Hematopoietic multipotent progenitor cell (in vitro differentiated cells): ENCODE measurements at places on chromosomes 2 and 18. TPM values are rescaled to one million over a fixed set of nuclear protein-coding genes. Genes with fewer than 3 reads are reported as not detected.

DNA sequence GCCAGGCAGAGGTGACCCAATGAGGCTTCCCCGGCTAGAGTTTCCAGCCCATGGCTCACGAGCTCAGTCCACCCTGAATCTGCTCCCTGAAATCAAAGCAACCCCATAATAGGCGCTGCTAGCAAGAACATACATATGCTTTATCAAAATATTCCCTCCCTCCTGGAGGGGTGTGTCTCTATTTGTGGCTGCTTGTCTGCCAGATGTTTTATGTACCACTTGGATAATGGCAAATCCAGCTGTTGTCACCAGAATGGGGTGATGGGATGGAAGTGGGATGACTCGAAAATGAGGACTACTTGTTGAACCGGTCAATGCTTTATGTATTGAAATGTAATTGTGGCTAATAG lies 152.0 kb downstream of the GALNT14 start:
- DNase-seq = no peak

GRCh38 chr2:69309351-69310110 lies 77.5 kb downstream of the GFPT1 start:
- DNase-seq = no peak

- DNase-seq = no peak
Measured at GRCh38 chr2:102241616-102242305, 54.9 kb downstream of the IL1RL2 start.

The NBAS gene
- total RNA-seq = 56.3 TPM

The MOGAT1 gene
- total RNA-seq = not detected

- peak; percentile 45 for DNase-seq
Measured at GRCh38 chr2:205024822-205025518, 479.7 kb downstream of the PARD3B start.

DNA sequence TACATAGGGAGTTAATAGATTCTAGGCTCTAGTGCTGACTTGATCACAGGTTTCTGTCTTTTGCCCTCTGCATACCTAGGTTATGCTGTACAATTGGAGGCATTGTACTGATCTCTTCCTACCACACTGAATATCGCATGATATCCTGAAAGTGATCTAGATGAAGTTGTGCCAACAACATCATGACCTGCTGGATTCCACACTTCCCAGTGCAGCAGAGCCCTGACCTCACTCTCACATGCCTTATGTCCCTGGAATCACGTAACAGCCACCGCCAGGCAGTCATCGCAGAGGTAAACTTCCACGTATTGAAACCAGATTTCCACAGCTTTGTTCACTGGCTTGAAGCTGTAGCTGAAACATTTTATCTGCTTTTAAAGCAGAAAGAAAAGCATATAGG lies 214.0 kb downstream of the ANKRD30B start:
- DNase-seq = no peak

GRCh38 chr2:120503793-120504571 lies 158.0 kb downstream of the INHBB start:
- no peak for DNase-seq

- no peak for DNase-seq
Measured at GRCh38 chr2:134980639-134981038, 62.0 kb downstream of the CCNT2 start.

DNA sequence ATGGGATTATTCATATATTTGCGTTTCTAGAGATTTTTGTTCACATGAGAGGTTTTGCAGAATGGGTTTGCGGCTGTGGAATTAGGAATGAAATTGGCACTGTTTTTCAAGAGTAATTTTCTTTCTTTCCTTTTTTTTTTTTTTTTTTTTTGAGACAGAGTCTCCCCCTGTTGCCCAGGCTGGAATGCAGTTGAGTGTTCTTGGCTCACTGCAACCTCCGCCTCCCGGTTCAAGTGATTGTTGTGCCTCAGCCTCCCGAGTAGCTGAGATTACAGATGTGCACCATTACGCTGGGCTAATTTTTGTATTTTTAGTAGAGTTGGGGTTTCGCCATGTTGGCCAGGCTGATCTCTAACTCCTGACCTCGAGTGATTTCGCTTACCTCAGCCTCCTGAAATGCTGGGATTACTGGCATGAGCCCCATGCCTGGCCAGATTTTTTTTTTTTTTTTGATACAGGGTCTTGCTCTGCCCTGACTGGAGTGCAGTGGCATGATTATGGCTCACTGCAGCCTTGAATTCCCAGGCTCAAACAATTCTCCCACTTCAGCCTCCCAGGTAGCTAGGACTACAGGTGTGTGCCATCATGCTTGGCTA lies 65.3 kb downstream of the MIB1 start:
- DNase-seq = no peak

The NT5C1B gene
- total RNA-seq = not detected

DNA sequence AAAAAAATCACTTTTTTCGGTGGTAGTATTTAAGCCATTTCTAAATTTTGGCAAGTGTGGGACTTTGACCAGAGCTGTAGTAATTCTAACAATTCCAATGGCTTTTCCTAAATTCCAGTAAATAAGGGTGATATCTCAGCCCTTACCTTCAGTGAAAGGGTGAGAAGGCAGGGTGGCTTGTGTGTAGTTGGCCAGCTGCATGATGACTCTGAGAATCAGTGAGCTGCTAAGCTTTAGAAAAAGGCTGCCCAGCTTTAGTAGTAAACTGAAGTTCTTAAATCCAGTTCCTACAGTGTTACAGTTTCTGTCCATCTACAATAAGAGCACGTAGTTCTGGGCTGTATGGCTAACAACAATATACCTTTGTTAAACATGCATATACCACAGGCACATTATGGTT lies 42.0 kb downstream of the OXER1 start:
- no peak for DNase-seq

GRCh38 chr18:58416704-58417683 lies 211.9 kb downstream of the ALPK2 start:
- no peak for DNase-seq

The SPR gene
- 0.54 TPM for total RNA-seq

The GDF7 gene
- 2.2 TPM for total RNA-seq

- DNase-seq = no peak
Measured at GRCh38 chr2:197011801-197012641, 85.5 kb upstream of the PGAP1 start.

The SPC25 gene
- total RNA-seq = 0.27 TPM

GRCh38 chr2:147331790-147332419 lies 512.9 kb upstream of the ACVR2A start:
- peak; percentile 16 for DNase-seq

DNA sequence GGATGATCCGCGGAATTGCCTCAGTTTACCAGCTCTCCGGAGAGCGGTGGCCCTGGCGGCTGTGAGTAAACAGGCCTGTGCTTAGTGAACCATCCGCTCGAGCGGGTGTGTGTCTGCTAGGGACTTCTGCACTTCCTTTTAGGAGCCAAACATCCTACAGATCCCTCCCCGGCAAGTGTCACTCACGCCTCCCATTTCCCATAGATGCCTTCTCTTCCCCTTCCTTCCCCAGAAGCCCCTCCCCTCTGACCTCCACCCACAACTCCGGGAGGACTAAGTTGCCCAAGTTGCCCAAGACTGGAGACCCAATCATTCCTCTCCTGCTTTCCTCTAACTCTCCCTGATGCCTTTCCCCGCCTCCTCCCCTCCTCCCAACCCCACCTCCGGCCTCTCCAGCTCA lies 2.9 kb downstream of the C1QL2 start:
- no peak for DNase-seq

The ALKAL2 gene
- total RNA-seq = not detected

DNA sequence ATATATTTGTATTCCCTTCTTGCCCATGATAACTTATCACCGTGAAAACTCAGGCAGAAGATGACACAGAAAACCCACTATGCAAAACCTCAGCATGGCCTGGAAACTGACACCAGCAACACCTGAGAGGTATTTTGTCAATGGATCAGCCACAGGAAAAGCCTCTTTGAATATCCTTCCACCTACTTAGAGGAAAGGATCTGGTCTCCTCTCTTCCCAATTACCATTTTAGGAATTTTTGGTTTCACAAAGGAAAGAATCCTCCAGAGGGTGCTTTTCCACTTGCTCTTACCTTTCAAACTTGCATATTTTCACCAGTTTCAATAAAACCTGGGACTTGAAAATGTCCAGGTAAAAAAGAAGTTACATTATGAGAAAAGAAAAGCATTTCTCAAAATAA lies 20.0 kb upstream of the MEIS1 start:
- no peak for DNase-seq

DNA sequence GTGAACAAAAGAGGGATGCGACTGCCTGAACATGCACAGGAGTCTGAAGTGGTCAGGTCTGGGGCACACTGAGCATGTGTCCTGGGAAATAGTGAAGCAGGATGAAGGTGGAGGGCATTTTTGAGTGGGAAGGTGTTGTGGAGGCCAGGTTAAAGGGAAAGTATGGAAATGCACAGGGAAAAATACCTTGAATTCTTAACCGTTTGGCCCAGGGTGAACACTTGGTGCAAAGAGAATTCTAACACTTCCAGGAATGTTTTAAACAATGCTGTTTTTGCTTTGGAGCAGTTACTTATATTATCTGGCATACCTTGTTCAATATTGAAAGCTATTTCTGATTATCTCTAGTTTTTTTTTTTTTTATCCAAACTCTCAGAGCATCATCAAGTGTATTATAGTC lies 623.5 kb downstream of the DCC start:
- no peak for DNase-seq

DNA sequence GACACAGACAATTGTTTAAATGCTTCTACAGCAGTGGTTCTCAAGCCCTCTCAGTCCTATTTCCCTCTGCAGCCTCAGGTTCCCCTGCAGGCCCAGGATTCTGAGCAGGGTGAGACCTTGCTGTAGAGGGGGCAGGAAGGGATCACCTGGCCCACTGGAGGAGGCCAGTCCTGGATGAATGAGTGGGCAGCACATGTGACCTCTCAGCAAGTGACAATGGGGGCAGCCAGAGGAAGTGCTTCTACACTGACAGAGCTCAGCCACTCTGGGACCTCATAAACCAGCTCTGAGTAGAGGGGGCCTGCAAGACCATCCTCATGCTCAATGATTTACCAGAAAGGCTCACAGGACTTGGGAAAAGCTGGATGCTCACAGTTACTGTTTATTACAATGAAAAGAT lies 63.2 kb downstream of the ASB1 start:
- DNase-seq = no peak

- DNase-seq = no peak
Measured at GRCh38 chr2:54609241-54609640, 114.2 kb upstream of the EML6 start.

The GCG gene
- total RNA-seq = not detected

- DNase-seq = no peak
Measured at GRCh38 chr2:158664987-158665386, 130.1 kb upstream of the DAPL1 start.

- no peak for DNase-seq
Measured at GRCh38 chr2:174595116-174595809, 2.3 kb downstream of the WIPF1 start.

The KYNU gene
- total RNA-seq = 0.54 TPM

DNA sequence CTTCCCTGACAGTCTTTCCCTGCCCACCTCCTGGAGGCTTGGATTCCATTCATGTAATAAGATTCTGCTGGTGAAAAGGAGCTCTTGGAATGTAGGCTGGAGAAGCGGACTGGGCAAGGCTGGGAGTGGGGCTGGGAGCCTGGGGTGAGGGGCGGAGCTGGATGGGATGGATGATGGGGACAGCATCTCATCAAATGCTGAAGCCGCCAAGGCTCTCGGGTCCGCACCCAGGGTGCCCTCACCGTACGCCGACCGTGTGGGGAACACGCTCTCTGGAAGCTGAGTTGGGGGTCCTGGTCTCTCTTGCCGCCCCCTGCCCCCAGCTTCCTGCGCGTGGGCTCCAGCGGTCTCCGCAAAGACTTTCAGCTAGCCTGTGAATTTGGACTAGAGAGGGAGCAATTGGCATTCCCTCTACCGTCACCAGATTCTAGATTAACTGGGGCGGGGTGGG lies 9.1 kb downstream of the RAX start:
- DNase-seq = no peak

DNA sequence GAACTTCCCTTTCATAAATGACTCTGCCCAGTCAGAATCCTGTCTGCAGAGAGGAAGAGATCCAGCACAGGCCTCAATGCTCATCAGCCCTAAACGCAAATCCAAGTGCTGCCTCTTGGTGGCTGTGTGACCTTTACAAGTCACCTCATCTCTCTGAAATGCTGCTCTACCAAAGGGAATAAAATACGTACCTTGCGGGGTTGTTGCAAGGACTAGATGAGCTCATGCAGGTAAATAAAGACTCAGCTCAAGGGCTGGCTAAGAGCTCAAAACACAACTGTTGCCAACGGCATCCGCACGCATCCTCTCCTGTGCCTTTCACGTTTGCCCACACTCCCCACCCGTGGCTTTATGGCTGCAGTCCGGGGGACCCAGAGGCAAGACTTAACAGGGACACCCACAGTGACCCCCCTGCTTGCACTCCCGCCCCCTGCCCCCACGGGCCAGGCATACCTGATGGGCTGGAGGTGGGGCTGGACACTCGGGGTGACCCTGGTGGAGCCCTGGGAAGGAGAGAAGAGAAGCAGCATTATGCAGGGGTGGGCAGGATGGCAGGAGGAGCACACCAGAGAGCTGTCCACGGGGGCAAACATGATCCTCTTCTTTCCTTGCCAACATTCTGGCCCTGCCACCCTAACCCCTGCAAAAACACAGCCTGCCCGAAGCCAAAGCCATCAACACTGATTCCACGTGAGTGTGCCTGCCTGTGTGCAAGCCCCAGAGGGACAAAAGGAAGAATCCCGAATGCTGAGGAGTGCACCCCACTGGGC lies 102.6 kb downstream of the TNS1 start:
- no peak for DNase-seq

DNA sequence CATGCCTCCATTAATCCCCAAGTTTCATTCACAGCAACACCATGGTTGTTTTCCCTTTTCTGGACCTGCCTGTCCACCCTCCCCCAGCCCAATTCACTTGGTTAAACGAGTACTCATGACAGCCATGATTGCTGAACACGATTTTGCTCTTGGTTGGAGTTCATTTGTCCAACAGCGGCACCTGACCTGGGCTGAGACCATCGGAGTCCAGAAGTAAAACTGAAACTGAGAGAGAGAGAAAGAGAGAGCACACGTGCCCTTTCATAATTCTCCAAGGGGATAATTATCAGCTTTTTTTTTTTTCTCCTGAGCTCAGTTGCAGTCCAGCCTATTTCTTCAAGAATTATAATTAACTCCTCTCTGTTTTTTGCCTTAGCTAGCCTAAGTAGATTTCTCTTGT lies 13.7 kb upstream of the KIF5C start:
- no peak for DNase-seq

GRCh38 chr18:49617865-49618264 lies 56.0 kb downstream of the LIPG start:
- no peak for DNase-seq

GRCh38 chr18:47260120-47260923 lies 8.9 kb upstream of the SKOR2 start:
- DNase-seq = no peak

DNA sequence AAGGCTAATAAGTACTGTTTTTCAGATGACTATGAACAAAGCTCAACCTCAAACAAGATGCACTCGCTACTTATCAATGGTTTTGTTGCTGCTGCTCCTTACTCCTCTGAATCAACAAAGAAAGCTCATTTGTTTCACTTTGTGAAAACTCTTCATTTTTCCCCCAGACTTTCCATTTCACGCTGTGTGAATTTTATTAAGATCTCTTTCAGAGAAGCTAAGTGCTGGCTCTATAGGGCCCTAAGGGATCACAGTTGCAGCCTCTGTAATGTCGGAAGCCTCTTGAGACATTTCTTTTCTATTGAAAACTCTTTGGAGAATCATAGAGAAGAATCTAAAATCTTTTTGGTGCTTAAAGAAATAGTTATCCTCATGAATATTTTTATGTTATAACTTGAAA lies 209.8 kb downstream of the CD226 start:
- DNase-seq = no peak
